ENCODE measurements at places on chromosomes 1 and 21.
A peak's percentile ranks its signal among the peaks of the same experiment; 100 is the strongest.

GRCh38 chr1:180680558-180681144 lies 48.8 kb downstream of the XPR1 start:
- no peak for DNase-seq

DNA sequence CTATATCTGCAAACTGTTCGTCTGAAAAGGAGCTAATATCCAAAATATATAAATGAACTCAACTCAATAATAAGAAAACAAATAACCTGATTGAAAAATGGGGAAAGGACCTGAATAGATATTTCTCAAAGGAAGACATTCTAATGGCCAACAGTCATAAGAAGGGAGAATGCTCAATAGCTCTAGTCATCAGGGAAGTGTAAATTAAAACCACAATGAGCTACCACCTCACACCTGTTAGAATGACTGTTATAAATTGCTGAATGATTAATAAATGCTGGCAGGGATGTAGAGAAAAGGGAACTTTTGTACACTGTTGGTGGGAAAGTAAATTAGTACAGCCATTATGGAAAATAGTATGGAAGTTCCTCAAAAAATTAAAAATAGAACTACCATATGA lies 21.2 kb upstream of the C1orf115 start:
- no peak for DNase-seq

DNA sequence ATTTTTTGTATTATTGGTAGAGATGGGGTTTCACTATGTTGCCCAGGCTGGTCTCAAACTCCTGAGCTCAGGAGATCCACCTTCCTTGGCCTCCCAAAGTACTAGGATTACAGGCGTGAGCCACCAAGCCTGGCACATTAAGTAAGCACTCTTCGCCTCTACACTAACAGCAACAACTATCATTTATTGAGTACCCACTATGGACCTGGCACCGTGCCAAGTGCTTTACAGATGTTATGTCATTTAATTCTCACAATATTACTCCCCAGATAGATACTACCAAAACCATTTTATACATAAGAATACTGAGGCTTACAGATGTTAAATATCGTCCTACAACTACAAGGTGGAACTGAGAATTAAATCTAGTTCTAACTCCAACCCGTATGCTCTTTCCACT lies 50.1 kb downstream of the TUT4 start:
- DNase-seq, result no peak

- DNase-seq, result no peak
Observed at GRCh38 chr1:15951341-15952153, 24.4 kb downstream of the ZBTB17 start.

- DNase-seq, result no peak
Observed at GRCh38 chr1:92913093-92913819, 48.0 kb downstream of the DIPK1A start.

GRCh38 chr1:218931324-218931723 lies 242.4 kb upstream of the LYPLAL1 start:
- DNase-seq, result no peak

- DNase-seq, result peak; percentile 42
Observed at GRCh38 chr1:15352128-15352957, 57.3 kb upstream of the EFHD2 start.

DNA sequence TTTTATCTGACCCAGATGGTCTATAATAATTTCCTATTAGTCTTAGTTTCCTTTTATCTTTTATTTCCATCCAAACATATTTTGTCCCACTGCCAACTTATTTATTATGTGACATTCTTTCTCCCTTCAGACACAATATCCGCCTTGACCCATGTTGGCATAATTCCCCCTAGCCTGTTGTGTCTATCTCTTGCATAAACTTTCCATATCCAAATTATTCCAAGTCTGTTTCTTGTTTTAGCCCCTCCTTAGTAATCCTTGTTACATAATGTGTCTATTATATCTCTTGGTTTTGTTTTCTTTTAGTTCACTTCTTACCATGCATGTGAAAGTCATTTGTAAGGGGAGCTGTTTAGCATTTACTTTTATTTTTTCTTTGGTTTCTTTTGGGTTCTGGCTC lies 81.6 kb upstream of the CACHD1 start:
- no peak for DNase-seq

DNA sequence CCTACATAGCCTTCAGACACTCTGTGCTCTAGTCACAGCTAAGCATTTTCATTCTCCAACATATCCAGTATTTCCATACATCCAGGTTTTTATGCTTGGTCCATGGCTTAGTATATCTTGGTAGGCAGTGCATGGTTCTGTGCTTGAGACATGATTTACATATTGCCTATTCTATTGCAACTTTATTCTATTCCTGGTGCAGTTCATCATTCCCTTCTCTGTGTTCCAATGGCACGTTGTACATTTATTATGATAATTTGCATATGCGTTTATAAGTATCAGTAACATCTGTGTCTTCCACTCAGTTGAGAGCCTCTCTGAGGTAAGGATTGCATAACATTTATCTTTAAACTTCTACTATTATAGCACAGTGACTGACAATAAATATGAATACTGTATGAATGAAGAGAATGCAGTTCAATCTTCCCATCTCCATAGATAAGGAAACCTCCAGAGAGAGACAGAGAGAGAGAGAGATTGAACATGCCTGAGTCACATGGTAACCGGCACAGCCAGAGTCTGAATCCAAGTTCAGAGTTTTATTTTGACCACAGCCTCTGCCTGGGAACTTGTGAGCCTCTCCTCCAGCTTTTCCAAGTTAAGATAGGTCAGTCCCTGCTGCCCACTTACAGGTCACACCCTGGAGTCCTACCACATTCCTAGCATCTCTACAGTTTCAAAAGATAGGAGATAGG lies 41.5 kb downstream of the PLPPR5 start:
- DNase-seq, result no peak

GRCh38 chr1:182248721-182249120 lies 142.9 kb downstream of the GLUL start:
- no peak for DNase-seq

DNA sequence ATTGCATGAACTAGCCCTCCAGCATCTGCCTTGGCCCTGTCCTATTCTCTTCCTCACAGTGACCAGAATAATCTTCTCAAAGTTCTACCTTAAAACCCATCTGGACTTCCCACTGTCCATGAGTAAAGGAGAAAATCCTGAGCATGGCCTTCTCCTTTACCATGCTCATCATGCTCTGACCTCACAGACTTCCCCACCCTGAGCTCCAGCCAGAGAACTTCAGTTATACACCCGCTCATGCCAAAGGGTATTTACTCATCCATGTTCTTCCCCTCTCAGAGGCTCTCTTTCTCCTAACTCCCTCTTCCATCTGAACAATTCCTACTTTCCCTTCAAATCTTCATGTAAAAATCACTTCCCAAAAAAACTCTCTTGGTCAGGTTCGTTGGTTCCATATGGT lies 188.4 kb downstream of the SETD4 start:
- no peak for DNase-seq

- DNase-seq, result no peak
Observed at GRCh38 chr1:92244376-92244775, 26.7 kb downstream of the C1orf146 start.

DNA sequence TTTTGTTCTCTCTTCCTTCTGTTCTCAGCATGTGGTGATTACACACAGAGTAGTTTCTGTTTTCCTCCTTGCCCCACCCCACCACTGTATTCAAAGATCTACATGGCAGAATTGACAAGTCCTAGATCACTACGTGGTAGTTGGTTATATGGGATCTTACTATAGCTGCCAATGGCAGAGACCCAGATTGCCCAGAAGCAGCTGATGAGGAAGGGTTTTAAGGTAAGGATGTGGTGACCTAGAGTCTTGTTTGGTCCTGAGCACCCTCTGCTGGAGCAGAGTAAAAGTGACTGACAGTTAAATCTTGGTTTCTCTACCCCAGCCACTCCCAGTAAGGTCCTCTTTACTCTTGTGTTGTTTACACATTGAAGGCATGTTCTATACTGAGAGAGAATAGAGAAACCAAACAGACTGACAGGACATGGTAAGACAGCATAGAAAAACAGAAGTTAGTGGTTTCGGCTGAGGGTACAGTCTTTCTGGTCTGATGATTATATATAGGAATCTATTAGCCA lies 22.8 kb upstream of the STRIP1 start:
- no peak for DNase-seq

DNA sequence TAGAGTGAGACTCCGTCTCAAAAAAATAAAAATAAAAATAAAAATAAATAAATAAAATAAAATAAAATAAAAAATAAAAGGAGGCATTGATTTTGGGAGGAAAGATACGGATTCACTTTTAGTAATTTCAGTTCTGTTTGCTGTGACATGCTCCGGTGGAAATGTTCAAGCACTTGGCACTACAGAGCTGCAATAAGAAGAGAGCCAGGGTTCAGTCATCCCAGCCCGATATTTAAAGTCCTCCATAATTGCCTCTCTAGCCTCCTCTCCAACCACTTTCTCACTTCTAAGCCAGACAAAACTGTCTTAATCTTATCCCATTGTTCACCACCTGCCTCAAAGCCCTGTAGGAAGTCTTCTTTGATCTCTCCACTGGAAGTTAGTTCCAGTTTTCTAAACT lies 55.0 kb upstream of the MACF1 start:
- DNase-seq, result no peak

- peak; percentile 46 for DNase-seq
Observed at GRCh38 chr1:1173793-1174415, at the start of gene TTLL10. TTLL10 (plus strand) TSS chr1:1173880; CDS start chr1:1179216, 5,336 bp downstream.

GRCh38 chr21:41566500-41567014 lies 58.6 kb upstream of the TMPRSS2 start:
- no peak for DNase-seq

DNA sequence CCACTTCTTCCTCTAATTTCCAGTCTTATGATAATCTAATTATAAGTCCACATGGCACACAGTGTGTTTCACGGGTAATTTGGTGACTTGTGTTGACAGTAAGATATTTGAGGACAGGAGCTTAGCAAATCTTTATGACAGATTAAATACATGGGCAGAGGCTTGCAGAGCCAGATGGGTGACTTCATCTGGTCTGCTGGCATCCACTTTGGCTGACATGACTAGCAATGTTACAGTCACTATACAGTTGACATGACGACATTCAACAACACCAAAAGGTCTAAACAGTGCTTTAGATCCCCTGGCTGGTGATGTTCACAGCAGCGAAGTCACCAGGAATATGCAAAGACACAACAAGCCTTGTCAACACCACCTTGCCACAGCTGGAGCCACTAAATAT lies 147.2 kb downstream of the ETS2 start:
- DNase-seq, result no peak

GRCh38 chr1:51693419-51694155 lies 76.7 kb downstream of the OSBPL9 start:
- no peak for DNase-seq

DNA sequence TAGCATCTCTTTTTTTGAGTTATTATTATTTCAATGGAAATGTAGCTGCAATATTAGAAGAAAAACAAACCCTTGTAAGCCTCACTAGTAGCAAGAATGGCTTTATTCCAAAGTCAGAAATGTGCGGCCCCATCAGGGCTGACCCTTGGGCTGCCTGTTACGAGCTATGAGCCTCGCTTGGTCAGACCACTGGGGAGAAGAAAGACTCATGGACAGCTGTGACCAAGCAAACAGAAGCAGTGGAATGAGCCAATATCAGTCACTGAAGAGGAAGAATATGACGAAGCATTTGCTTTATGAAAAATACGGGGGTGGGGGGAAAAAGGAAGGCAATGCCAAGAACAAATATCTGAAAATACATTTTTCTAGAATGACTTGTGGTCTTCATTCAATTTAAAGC lies 504.5 kb downstream of the LMO4 start:
- no peak for DNase-seq

- DNase-seq, result no peak
Observed at GRCh38 chr1:30040081-30041019, 683.0 kb downstream of the MATN1 start.

DNA sequence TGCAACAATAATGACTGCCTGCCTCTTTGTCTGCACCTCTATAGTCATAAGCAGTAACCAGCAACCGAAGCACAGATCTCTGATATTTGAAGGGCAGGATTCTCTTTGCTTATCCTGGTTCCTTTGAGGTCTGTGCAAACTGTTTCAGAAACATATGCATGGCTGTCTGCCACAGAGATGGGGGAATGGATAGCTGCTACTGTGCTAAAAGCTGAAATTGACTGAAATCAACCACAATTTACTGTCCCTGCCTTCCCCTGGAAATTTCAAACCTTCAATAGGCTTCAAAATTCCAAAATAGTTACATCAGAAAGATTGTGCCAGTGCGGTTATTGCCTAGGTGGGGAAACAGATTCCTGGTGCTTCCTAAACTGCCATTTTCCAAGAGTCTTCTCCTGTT lies 136.8 kb upstream of the GORAB start:
- DNase-seq, result no peak

DNA sequence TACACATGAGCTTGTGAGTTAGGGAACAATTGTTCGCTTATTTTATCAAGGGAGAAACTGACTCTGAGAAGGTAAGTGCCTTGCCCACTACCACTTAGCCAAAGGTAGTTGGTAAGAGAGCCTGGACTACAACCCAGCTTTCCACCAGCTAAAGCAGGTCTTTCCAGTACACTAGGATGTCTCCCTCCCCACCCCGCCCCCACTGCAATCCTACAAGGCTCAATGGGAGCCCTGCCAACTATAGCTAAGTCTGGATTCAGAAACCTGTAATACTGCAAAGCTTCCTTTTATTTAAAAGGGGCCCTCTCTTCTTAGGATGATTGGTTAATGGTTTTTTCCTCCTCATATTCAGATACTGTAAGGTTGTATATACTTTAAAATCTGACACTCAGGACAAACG lies 102.0 kb upstream of the C8B start:
- DNase-seq, result no peak

- DNase-seq, result no peak
Observed at GRCh38 chr1:33007190-33008050, 29.3 kb downstream of the AK2 start.

DNA sequence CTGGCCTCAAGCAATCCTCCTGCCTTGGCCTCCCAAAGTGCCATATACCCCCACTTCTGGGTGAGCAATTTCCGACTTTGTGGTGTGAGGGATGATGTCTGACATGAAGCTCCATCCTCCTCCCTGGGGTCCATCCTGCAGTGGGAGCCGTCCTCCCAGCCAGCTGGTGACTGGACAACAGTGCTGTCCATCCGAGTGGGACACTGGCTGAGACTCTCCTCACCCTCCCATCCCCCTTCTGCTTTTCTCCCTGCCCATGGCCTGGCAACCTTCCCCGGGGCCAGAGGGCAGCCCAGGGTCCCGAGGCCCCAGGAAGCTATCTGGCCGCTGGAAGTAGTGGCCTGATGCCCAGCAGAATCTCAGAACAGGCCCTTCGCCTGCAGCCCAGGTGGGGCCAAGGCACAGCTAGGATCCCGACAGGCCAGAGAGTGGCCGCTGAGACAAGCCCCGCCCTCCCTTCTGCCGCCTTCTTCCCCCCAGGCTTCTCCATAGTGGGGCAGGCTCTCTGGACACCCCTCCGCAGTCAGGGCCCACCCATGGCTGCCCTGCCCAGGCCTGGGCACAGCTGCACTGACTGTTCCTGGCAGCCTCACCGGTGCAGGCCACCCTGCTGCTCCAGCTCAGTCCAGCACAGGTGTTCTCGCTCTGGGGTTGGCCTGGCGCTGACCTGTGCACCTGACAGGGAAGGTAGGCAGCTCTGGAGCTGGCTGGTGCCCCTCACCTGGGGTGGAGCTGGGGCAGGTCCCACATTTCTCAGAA lies 8.4 kb upstream of the FAAP20 start:
- no peak for DNase-seq

All from effector memory CD4-positive, alpha-beta T cell (primary cell).